ENCODE measurements at places on chromosomes 1 and 21.

GRCh38 chr1:218634212-218634611, 289.1 kb downstream of the TGFB2 start:
- DNase-seq = no peak

GRCh38 chr1:54800041-54800898, 853 bp downstream of the TTC22 start:
- no peak for DNase-seq

GRCh38 chr1:45410850-45411509, 70.7 kb upstream of the MUTYH start:
- no peak for DNase-seq

DNA sequence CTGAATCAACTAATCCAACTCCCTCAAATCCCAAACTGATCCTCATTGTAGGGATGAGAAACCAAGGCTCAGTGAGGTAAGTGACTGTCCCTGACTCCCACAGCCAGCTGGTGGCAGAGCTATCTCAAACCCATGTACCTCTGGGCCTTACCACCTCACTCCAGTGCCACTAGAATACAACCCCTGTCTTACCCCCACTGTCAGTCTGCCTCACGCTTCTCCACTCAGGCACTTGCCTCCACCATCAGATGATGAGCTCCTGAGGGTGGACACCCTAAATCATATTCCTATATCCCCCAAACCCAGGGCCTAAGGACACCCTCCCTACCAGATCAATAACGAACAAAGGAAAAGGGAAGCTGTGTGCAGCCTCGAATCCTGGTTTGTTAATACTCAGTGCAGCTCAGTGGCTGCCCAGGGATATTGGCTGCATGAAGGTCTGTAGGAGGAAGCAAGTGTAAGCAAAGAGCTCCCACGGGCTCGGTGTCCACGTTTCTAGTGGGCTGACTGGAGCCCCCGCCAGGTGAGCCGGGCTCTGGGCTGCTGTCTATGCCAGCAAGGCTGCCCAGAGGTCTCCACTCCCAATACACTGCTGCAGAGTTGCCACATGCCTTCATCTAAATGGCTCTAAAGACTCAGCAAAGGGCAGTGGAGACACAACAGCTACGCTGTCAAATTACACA, 533.4 kb downstream of the MATN1 start:
- no peak for DNase-seq

DNA sequence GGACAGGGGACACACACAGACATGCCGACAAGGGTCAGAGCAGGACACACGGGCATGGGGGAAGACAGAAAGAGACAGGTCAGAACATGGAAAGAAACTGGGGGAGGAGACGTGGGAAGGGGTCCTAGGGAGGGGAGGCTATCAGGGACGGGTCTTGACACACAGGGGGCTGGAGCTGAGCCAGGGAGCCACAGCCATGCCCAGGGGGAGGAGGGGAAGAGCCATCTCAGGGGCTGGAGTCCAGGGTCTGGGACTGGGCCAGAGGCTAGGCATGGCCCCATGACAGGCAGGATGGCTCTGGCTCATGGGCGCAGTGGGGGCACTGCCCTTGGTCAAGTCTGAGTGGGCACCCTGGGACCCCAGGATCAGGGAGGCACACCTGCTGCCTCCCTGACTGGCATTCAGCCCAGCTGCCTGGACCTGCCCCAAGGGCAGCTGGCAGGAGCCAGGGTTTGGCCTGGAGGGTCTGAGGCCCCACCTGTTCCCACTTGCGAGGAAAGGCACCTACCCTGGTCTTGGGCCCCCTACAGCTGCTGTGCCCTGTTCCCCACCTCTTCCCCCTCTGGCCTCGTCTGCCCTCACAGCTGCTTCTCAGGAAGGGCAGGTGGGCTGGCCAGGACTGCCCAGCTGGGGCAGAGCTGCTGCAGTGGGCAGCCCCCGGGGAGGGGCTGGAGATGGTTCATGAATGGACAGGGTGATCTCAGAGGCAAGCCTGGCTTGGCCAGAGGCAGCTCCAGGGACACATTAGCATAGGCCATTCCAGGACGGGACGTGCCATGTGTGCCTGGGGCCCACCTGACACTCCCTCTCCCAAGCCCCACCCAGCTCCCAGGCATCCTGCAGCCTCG, 42.9 kb downstream of the HSPG2 start:
- DNase-seq = no peak

GRCh38 chr1:3431266-3431665, 23.2 kb upstream of the ARHGEF16 start:
- no peak for DNase-seq

- no peak for DNase-seq
Observed at GRCh38 chr1:86207323-86207722, 50.8 kb upstream of the COL24A1 start.

DNA sequence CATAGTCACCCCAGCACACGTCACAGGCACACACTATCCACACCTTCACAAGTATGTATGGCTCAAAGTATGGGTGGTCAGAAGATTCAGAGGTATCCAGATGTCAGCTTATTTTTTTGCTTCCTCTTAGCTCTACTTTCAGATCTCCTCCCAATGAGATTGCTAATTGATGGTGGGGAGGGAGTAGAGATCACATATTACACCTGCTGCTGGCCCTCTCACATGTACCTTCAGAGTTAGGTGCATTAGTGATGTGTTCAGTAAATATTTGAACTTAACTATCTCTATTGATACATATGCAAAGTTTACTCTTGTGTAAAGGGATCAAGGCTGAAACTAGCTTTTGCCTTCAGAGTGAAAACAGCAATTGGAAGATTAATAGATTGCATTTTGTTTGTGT, 262.6 kb downstream of the PCP4 start:
- no peak for DNase-seq

GRCh38 chr1:117079737-117080136, 19.6 kb downstream of the TTF2 start:
- DNase-seq = no peak

DNA sequence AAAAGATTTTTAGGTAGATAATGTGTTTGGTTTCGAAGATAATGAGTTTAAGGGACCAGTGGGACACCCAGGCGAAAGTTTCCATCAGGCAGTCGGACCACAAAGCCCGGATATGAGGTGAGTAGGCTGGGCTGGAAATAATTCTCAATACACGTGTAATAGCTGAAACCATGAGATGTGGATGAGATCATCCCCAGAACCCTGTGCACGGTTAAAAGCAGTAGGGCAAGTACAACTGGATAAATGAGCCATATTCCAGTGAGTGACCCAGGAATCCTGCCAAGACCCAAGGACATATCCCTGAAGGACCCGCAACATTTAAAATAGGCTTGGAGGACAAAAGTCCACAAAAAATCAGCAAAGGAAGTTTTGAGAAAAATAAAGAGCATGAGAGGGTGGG, 21.5 kb upstream of the NHLH2 start:
- no peak for DNase-seq

DNA sequence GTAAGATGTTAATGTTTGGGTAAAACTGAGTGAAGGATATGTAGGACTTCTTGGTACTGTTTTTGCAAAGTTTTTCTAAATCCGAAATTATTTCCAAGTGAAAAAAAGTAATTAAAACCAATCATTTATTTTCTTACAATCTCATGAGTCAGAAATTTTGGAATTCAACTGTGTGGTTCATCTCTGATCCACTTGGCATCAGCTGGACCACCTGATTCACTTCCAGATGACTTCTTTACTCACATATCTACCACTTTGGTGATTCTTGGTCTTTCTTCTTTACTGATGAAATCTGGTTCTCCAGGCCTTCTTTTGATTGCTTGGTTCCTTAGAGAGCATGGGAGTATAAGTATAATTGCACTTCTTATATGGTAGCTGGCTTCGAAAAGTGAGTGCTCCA, 254.9 kb upstream of the CACYBP start:
- no peak for DNase-seq

- DNase-seq = peak; percentile 32
Observed at GRCh38 chr1:48051466-48052126, 54.4 kb upstream of the TRABD2B start.

GRCh38 chr1:184701816-184702215, 52.8 kb downstream of the EDEM3 start:
- DNase-seq = no peak

DNA sequence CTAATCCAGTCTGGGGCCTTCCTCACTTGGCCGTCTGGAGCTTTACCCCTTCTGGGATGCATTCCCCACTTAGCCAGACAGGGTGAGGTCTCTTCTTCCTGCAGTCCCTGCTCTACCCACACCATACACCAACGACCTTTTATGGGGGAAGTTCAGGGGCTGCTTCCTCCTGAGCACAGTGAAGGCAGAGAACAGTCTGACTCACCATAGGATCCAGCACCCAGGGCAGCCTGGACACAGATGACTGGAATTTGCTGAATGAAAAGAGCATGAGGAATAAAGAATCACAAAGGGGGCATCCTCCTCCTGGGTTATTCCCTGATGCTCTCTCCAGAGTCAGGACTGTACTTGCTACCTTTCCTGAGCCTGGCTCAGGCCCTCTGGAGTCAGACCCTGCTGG, 4.6 kb upstream of the FOXE3 start:
- no peak for DNase-seq

GRCh38 chr1:110262296-110262695, 52.2 kb downstream of the KCNC4 start:
- DNase-seq = no peak

DNA sequence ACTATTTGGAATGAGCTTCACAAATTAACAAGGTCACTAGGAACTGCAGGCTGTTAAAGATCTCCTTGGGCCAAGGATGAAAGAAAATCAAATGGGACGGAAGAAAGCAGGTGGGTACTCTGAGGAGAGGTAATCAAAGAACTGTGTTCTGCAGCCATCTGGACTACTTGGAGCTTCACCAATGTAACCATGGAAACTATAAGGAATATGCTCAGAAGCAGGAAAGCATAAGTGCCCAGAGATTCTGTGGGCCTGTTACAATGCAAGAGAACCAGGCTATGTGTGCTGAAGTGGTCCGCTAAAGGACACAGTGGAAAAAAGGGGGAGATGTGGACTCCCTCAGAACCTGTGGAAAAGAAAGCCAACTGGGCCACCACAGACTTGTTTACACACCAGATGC, 238.5 kb downstream of the PTGER3 start:
- DNase-seq = peak; percentile 66

DNA sequence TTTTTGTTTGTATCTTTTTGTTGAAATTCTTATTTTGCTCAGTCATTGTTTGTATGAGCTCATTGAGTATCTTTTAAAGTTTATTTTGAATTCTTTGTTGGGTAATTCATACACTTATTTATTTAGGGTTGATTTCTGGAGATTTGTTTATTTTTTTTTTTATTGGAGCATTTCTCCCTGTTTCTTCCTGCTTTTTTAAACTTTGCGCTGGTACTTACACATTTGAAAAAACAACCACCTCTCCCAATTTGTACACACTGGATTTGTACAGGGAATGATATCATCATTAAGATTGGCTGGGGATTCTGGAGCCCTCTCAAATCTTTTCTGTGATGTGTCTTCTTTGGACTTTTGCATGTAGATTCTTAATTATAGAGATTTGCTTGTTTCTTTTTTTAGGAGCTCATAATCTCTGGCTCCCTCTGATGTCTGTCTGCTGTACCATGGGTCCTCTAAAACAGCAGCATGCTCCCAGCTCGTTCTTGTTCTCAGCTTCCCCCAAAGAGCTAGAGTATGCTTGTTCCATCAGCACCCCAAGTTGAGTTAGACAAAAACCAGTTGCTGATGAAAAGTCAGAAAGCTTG, 310.7 kb downstream of the DUSP10 start:
- no peak for DNase-seq
